ENCODE measurements at places on chromosomes 2 and 18.

- DNase-seq: no peak
Measured at GRCh38 chr2:69754633-69755032, 12.7 kb downstream of the ANXA4 start.

DNA sequence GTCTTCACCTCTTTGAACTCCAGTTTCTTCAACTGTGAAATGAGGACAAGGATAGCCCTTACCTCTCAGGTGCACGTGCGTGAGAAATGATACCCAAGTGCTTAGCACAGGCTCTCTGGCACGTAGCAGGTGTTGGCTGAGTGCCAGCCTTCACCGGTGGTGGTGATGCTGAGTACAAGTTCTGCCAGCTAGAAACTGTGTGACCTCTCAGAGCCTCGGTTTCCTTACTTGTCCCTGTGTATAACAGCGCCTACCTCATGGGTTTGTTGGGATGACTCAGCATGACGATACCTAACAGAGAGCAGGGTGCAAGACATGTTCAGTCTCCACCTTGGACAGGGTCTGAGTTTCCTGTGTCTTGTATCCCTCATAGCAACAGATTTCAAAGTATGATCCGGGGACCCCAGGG lies 205.1 kb downstream of the TNS1 start:
- peak; percentile 41 for DNase-seq

GRCh38 chr18:28715206-28715605 lies 538.3 kb upstream of the CDH2 start:
- DNase-seq: no peak

DNA sequence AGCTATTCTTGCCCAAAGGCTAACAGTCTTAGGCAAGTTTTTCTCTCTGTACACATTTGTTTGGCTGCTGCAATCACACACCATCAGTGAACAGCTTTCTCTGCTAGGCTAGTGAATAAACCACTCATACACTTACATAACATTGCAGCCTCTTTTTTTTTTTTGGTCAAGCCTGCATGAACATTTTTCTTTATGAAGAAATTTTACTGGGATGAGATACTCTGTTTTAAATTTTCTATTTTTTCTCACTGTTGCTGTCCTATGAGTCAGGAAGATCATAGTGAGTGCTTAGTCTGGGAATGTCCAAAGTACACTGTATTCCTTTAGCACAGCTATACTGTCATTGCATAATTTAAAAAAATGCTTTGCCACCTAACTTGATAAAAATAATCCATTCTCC lies 58.5 kb downstream of the ROCK1 start:
- DNase-seq: peak; percentile 30

DNA sequence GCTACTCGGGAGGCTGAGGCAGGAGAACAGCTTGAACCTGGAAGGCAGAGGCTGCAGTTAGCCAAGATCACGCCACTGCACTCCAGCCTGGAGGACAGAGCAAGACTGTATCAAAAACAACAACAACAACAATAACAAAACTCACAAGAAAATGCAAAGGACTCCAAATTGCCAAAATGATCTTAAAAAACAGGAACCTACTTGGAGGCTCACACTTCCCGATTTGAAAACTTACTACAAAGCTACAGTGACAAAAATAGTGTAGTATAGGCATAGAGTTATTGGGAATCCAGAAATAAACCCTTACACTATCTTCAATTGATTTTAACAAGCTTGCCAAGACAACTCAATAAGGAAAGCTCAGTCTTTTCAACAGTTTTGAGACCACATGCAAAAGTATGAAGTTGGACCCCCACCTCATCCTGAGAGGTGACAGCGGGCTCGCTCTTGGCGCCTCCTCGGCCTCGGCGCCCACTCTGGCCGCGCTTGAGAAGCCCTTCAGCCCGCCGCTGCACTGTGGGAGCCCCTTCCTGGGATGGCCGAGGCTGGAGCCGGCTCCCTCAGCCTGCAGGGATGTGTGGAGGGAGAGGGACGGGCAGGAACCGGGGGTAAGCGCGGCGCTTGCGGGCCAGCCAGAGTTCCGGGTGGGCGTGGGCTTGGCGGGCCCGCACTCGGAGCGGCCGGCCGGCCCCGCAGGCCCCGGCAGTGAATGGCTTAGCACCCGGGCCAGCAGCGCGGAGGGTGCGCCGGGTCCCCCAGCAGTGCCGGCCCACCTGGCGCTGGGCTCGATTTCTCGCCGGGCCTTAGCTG lies 18.3 kb upstream of the ACVR2A start:
- DNase-seq: no peak

DNA sequence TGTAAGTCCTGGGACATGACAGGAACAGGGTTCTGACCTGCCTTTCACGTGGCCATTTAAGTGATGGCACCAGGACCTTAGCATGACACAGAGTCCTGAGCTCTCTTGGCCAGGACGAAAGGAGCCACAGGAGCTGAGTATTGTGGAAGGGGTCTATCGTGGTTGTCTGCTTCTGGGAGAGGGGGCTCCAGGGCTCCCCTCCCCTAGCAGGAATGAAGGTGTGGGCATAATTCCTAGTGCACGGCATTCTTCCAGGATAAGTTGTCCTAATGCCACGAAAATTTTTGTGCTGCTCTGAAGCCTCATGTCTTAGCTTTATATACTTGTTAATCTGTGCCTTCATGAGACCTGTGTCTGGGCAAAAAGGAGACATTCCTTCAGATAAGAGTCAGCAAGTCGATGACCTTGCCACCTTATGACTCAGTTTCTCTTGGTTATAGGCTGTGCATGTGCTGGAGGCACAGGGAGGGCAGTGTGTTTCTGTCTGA lies 17.1 kb downstream of the GATA6 start:
- DNase-seq: peak; percentile 81

GRCh38 chr2:240983361-240983995 lies 14.9 kb upstream of the SNED1 start:
- no peak for DNase-seq

DNA sequence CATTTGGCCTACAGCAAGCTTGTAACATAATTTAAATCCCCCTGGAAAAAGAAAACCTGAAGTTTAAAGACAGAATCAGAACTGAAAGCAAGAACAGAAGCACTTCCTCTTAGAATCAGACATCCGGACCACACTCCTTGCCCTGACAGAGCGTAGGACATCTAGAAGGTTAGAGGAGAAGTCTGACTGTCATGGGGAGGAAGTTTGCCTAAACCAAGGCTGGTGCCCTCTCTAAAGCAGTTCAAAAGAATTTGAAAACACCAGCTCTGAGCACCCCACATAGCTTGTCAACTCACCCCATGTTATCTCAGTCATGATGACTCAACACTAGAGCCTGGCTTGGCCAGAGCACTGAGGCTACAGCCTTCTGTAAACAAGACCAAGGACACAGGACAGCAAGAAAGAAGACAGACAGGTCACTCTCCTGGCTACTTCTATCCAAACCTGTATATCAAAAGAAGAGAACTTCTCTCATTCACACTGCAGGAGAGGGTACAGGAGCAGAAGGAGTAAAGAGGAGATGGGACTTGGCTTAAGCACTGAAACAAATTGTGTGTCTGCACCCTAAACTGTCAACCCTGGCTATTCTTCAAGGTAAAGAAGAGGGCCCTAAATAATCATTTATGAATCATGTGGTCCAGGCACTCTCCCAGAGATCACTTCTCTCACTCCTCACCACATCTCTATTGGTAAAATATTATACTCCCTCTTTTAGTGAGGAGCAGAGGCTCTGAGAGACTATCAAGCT lies 198.6 kb downstream of the MEMO1 start:
- no peak for DNase-seq

GRCh38 chr2:42957861-42958301 lies 165.5 kb upstream of the HAAO start:
- no peak for DNase-seq

GRCh38 chr2:26474261-26474785 lies 3.6 kb downstream of the OTOF start:
- DNase-seq: no peak

GRCh38 chr2:40824278-40824677 lies 372.4 kb upstream of the SLC8A1 start:
- no peak for DNase-seq

DNA sequence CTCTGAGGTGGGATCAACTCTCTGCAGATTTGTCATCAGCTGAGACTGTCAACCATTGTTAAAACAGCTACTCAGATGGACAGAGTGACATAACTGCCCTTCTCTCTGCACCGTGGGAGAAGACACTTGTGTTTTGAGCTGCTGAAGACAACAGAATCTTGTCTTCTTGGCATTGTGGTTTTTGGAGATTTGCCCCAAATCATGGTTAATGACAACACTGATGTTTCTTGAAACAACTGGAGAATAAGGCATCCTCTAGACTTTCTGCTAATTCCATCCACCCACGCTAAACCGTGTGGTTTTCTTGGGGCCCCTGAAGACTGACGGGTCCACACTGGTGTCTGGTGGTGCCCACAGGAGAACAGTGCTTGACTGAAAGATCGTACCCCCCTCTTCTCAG lies 39.5 kb downstream of the SH3BP4 start:
- no peak for DNase-seq

DNA sequence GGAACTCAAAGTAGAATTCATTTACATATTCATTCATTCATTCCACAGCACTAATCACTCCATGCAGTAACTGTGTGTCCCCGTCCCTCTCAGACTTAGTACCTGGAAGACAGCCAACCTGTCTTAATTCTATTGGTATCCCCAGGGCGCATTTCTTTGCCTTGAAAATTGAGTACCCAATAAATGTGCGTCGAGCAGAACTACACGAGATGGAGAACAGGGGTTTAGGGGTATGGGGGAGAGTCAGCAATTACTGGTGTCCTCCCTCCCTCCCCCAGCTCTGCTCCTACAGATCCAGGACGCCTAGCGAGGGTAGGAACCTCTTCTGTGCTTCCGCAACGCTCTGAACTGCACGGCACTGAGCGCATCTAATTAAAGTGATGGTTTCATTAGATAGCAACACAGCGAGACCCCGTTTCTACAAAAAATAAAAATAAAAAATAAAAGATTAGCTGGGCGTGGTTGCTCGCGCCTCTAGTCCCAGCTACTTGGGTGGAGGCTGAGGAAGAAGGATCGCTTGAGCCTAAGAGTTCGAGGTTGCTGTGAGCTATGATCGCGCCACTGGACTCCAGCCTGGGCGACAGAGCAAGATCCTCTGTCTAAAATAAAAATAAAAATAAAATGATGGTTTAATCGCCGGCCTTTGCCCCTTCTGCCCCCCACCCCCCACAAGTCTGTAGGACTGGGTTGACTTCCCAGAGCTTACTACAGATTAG lies 614 bp upstream of the FKBP1B start:
- DNase-seq: no peak

DNA sequence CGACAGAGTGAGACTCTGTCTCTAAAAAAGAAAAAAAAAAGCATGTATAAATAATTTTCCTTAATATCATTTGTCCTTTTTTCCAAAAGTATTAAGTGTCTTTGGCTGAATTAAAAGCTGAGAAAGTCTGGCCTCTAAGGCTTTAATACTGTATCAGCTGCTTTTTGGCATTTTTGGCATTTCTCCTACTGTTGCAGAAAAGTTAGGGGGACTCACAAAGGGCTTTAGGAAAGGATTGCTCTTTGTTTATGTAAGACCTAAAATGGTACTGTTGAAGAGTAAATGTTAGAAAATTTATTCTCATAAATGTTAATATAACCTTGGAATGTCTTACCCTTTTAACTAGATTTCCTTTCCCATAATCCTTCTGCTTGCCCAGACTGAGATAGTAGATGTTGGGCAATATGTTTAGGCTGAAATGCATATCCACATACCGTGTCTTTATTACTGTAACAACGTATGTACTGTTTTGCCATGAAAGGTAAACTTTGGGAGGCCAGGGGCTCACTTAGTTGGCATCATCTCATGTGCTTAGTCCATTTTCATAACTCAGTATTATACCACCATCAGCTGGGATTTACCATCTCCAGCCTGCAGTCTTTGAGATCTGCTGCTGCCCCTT lies 18.0 kb upstream of the STON1 start:
- no peak for DNase-seq

DNA sequence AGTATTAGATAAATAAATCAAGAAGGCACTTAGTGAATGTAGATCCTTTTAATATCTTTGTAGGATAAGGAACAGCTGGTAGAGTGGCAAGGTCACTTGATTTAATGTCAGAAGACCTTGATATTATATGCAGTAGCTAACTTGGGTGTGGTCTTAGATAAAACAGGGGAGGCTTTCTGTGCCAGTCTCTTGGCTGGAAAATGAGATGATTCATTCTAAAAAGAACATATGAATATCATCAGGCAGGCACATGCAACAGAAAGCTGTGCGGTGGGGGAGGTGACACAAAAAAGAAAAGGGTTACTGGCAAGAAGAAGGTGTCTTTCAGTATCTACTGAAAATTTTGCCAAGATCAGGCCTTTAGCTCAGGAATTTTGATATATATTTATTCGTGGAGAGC lies 931.7 kb upstream of the CELF4 start:
- DNase-seq: peak; percentile 17

DNA sequence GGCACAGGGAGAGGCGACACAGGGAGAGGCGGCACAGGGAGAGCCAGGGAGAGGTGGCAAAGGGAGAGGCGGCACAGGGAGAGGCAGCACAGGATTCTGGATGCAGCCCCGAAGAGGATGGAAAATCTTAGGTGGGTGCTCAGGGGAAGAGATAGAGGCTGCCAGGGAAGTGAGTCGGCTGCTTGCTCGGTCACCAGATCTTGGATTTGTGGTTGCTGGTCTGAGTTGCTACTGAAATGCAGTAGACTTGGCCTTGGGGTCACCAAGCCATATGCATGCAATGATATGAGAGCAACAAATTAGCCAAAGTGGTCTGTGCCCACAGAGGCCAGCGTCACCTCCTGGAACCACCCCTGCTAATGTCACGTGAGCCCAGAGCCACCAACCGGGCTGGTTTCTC lies 117.2 kb upstream of the SALL3 start:
- no peak for DNase-seq

GRCh38 chr18:58405107-58405898 lies 223.6 kb downstream of the ALPK2 start:
- no peak for DNase-seq

- no peak for DNase-seq
Measured at GRCh38 chr2:136059036-136059472, 58.9 kb downstream of the CXCR4 start.

DNA sequence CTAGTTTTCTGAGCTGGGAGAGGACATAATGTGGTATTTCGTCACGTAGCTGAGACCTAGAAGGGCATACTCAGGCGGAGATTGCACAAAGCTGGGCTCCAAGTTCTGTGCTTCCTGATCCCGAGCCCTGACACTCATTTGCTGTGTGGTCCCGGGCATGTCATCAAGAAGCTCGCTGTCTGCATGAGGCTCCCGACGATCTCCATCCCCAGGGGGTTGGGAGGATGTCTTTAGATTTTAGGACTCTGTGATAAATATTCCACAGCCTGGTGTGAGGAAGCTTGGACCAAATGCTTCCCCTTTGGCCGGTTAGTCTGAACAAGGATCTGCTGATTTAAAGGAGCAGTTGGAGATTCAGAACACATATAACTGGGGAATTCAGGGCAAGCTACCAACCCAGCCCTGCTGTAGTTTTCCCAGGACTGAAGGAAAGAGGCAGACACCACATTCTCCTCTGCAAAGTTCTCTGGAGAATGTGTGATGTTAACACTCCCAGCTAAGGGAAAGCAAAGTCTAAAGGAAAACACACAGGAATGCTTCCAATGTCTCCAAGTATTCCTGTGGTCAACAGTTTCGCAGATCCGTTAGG lies 2.3 kb downstream of the KCNE4 start:
- DNase-seq: no peak

- DNase-seq: no peak
Measured at GRCh38 chr2:150624001-150624401, 136.5 kb upstream of the RND3 start.

- no peak for DNase-seq
Measured at GRCh38 chr2:219289537-219290361, 10.6 kb downstream of the DNAJB2 start.

- peak; percentile 28 for DNase-seq
Measured at GRCh38 chr2:36486521-36487044, 111.4 kb downstream of the FEZ2 start.
